Activated naive CD8-positive, alpha-beta T cell treated with anti-CD3 and anti-CD28 coated beads, Interleukin-2, amount 50 U/mL, for 16 hours (primary cell): ENCODE measurements at places on chromosomes 11 and 22.

DNA sequence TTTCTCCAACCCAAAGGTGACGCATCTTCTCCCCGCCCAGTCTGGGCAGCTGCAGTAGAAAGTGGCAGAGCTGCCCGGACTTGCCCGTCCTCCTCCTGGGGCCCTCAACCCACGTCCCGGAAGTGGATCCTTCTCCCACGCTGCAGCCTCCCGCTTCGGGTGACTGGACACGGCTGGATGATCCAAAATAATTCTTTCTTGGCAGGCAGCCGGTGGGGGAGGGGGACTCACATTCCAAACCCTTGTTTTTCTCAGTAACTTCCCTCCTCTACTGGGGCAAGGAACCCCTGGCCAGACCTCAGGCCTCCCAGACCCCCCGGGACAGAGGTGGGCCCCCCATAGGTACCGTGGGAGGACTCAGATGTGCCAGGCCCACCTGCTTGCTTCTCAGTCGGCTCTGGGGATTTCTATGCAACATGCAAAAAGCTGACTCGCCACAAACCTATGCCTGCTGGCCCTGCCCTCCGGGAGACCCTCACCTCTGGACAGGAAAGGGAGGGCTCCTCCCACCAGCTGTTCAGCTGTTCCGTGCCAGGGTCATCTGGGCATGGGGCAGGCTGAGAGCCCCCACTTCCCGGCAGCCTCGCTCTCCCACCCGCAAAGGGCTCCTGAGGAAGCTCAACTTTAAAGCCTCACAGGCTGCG lies 1.4 kb downstream of the PLXNB2 start:
- no peak for DNase-seq

GRCh38 chr11:24559315-24559714 lies 62.5 kb downstream of the LUZP2 start:
- no peak for DNase-seq

DNA sequence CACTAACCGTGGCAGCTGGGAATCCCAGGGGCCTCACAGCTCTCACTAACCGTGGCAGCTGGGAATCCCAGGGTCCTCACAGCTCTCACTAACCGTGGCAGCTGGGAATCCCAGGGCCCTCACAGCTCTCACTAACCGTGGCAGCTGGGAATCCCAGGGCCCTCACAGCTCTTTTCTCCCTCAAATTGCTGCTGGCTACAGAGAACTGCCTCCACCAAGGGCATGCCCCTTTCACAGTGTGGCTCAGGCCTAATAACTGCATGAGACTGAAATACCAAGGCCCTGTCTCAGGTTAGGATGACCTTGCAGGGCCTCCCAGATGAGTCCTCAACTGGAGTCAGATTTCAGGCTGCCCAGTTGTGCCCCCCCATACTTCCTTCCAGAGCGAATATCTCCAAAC lies 35.1 kb upstream of the GGTLC2 start:
- no peak for DNase-seq

- no peak for DNase-seq
These were observed 36.0 kb upstream of the ACCSL start for GRCh38 chr11:44011797-44012196.

DNA sequence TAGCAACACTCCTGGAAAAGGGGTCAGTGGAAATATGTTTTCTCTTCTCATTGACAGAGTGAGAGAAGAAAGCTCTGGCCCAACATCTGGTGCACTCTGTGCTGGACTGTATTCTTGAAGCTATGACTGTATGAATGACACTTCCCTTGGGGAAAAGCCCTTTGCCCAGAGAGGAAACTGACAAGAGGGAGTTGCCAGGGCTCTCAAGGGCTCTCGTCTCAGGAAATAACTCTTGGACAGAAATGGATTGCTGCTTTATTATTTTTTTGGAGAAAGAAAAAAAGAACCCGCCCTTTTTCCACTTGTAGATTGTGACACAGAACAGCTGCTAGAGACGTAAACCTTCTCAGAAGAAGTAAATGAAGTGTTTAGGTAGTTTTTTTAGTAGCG lies 11.4 kb downstream of the ETS1 start:
- no peak for DNase-seq

GRCh38 chr22:39148727-39149535 lies 3.5 kb downstream of the CBX7 start:
- peak; percentile 60 for DNase-seq

GRCh38 chr11:9565822-9566560 lies 7.5 kb upstream of the WEE1 start:
- DNase-seq: no peak

DNA sequence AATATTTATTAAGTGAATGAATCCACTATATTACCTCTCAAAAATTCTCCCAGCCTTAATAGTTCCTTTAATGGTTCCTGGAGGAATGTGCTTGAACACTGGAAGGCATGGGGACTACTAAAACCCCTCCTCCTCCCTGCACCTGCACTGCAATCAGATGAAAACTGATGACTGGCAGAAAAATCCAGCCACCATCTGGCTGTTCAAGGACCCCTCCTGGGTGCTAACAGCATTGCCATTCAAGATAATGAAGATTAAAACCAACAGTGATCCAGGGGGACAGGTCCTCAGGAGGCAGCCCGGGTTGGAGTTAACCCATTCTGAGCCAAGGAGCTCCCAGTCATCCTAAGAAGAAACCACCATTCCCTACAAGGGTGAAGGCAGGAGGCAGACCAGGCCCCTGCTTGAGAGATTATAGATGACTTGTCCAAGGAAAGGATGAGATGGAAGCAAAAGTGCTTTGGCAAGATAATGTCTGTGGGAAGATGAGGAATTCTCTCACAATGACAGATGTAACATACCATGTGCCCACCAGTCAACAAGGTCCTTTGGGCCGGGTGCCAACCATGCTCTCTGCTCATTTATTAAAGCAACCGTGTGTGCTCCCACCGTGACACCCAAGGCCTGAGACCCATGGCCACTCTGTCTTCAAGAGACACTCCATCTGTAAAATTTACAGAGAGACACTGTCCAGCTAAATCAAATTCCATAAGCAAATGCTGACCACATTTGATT lies 90.6 kb downstream of the LARGE1 start:
- DNase-seq: no peak

DNA sequence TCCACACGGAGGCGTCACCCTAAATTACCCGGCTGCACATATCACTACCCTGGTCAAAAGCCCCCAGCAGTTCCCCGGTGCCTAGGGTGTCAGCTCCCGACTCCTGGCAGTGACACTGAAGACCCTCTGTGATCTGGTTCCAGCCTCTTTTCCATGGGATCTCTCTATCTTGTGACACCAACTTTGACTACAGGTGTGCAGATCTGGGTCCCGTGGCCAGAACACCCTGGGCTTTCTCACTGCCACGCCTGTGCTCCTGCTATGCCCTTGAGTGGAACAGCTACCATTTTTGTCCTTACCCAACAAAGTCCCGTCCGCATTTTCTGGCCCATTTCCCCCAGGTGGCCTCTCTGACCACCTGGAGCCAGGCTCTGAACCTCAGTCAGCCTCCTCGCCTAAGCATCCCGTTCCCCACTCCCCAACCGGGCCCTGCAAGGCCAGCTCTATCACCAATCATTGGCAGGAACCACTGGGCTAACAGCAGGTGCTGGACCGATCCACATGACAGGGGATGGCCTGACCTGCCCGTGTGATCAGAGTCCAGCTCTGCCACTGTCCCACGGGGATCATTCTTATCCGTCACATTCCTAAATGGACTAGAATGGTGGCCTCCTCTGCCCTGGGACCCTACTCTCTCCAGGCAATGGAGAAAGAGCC lies 20.7 kb upstream of the CBX7 start:
- no peak for DNase-seq

DNA sequence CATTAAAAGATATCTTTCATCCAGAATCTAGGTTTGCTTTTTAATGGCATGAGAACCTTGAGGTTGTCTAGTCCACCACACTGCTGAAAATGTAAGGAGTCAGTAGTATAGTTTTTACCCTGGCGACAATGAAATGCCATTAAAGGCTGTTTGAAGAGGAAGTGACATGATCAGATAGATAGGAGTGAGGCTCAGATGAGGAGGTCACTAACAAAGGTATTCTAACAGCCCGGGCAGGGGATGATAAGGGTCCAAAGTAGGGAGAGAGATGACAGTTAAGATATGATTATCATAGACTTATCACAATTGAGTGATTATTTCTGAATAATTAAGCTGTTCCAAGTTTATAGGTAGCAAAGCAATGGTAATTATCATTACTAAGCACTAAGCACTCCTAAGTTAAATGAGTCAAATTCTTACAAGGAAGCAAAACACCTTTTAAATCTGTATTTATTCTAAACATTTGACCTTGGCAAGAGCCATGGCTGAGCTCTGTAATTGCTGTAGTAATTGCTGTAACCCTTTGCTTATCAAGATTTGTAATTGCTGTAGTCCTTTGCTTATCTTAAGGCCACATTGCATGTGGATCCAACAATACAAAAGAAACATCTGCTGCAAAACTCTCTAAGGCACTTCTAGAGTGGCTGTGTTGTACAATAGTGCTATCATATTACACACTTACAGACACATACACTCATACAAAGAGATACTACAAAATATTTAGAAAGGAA lies 92.6 kb downstream of the ENTHD1 start:
- DNase-seq: no peak

DNA sequence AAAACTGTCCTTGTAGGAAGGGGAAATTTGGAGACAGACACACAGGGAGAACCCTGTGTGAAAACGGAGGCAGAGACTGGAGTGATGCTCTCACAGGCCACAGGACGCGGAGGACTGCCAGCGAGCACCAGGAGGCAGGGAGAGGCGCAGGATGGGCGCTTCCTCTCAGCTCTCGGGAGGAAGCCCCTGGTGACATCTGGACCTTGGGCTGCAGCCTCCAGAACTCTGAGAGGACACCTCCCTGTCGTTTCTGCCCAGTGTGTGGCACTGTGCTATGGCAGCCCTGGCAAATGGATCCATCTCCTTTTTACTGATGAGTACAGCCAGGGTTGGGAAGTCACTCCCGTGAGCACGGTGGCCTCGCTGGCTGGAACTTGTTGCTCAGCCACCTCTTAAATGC lies 73.9 kb downstream of the LRRC32 start:
- no peak for DNase-seq

DNA sequence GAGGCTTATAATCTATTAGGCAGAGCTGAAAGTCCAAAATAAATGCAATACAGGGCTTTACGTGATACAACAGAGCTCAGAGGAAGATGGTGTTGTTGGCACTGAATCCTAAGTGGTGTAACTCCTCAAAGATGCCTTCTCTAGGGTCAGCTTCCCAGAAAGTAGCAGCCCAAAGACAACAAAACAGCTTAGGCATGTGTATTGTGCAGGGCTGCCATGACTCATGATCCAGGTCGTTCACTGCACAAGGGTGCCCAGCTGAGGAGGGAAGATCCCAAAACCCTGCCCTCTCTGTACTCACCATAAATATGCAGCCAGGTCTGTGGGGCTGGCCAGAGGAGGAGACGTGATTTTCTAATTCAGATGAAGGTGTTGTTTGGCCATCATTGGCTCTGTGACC lies 59.4 kb upstream of the NNMT start:
- DNase-seq: no peak

GRCh38 chr11:67256477-67257135 lies 9.7 kb upstream of the GRK2 start:
- DNase-seq: no peak

- DNase-seq: no peak
These were observed 40.2 kb upstream of the PICALM start for GRCh38 chr11:86108890-86109638.

DNA sequence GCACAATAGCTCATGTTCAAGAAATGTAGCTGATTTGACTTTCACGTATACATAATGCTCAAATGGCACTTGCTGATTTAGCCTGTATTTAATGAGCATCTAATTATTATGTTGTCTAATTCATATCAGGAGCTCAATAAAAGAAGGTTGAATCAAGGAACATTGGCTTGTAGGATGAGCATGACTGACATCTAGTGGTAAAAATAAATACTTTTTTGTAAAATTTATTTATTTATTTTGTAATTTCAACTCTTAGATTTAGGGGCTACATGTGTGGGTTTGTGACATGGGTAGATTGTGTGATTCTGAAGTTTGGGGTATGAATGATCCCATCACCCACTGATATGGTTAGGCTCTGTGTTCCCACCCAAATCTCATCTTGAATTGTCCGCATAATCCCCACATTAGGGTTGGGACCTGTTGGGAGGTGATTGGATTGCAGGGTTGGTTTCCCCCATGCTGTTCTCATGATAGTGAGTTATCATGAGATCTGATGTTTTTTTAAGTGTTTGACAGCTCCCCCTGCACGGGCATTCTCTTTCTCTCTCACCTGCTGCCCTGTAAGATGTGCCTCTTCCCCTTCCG lies 1.7 kb upstream of the OR52E5 start:
- DNase-seq: no peak

DNA sequence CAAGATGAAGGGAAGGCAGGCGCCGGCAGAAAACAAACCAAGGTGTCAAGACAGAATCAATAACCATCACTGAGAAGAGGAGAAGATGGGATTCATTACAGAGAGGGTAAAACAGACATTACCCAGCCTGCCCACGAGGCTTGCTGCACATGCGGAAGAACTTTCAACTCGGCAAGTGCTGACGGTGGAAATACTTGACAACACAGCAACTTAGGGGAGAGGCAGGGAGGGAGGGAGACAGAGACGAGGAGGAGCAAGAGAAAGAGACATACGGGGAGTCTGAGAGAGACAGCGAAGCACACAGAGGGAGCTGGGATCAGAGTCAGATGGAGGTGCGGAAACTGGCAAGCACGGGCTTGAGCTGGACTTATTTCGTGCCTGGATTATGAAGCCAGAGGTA lies 129.3 kb upstream of the NECTIN1 start:
- DNase-seq: no peak

DNA sequence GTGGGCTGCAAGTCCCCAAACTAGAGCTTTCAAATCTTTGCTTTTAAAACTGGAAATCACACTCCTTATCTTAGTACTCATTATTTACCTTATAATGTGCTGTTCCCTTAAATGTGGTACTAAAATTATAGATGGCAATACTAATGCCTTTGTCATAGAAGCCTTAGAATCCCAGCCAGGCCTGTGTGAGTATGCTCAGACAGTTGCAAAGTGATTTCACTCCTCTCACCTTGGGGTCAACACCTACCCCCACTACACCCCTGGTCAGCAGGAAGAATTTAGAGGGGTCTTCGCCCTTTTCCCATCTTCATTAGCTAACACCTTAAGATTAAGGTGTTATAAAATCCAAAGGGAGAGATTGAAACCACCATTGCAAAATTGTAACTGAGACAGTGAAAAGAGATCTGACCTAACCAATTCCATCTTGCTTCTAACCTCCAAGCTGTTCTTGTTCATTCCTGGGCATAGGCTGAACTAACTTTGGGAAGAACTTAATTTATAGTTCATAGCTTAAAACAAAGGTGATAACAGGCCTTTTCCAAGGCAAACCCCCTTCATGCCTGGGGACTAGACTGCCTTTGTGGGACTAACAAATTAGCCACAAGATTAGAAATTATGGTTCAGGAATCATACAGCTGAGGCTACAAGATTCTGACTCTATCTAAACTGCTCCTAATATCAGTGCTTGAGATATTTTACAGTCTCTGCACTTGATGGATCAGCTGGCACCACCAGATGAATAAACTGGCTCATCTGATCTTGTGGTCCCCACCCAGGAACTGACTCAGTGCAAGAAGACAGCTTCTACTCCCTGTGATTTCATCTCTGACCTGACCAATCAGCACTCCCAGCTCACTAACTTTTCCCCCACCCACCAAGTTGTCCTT lies 10.4 kb upstream of the MRPL17 start:
- DNase-seq: peak; percentile 7

- no peak for DNase-seq
These were observed 296.2 kb downstream of the NTM start for GRCh38 chr11:131666617-131667016.
